Thoracic aorta (tissue), 2 donors: ENCODE measurements at places on chromosomes 7 and 10.

DNA sequence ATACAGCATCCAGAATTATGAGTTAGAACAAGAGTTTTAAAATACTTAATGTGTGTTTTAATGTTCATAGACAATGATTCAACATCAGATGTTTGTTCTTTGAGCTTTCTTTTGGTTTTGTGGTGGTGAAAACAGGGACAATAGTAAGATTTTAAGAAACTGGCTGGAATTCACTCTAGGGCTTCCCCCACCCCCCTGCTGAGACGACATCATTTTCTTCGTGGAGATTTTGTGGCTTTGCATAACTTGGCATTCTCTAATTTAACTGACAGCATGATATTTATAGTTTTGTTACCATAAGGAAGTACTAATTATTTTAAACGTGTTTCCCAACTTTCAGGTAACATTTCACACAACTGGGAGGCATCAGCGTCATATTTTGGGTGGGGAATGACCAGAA, 184.1 kb downstream of the BICC1 start:
- no peaks in the 10 kb centered on the region for H3K36me3 ChIP-seq
- no peak overlapping the region for H3K4me3 ChIP-seq
- H3K27me3 ChIP-seq = no peaks in the 10 kb centered on the region
- DNase-seq = no peak
- peaks cover 19% of the 10 kb centered on the region for H3K4me1 ChIP-seq

- H3K27ac ChIP-seq = no peak overlapping the region
- H3K4me1 ChIP-seq = no peaks in the 10 kb centered on the region
- H3K36me3 ChIP-seq = no peaks in the 10 kb centered on the region
- DNase-seq = no peak
- no peaks in the 10 kb centered on the region for H3K27me3 ChIP-seq
These were observed 47.7 kb downstream of the LRGUK start for GRCh38 chr7:134174795-134175261.

- DNase-seq = no peak
- no peaks in the 10 kb centered on the region for H3K27me3 ChIP-seq
- no peaks in the 10 kb centered on the region for H3K36me3 ChIP-seq
- no peak overlapping the region for H3K27ac ChIP-seq
- H3K4me3 ChIP-seq = no peak overlapping the region
These were observed 217.9 kb downstream of the SFMBT2 start for GRCh38 chr10:7192831-7193361.

DNA sequence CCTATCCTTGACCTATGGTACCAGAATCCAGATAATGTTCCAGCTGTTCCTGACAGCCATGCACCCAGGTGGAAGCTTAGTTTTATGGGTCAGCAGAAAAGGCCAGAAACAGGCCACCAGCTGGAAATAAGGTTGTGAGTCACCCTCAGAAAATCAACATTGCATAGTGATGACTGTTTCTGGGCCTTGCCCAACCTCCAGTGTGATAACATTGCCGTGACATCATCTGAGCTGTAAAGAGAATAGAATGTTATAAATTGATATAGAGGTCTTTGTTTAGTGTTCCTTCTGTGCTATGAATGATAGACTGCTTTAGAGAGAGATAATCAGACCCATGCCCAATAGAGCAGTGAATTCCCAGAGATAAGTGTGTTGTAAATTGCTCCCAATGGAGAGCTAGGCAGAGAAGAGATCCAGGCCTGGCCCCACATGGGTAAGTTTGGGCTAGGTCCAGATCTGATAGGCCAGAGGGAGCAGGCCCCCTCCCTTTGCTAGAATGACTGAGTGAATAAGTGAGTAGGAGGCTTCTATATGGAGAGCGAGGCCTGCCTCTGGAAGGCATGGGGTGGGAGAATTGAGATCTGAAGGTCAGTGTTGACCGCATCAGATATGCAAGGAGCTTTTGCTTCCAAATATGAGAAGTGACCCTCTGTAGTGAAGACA, 14.2 kb upstream of the HPS1 start:
- H3K4me3 ChIP-seq = no peak overlapping the region
- H3K27me3 ChIP-seq = no peaks in the 10 kb centered on the region
- peaks cover 16% of the 10 kb centered on the region for H3K4me1 ChIP-seq

DNA sequence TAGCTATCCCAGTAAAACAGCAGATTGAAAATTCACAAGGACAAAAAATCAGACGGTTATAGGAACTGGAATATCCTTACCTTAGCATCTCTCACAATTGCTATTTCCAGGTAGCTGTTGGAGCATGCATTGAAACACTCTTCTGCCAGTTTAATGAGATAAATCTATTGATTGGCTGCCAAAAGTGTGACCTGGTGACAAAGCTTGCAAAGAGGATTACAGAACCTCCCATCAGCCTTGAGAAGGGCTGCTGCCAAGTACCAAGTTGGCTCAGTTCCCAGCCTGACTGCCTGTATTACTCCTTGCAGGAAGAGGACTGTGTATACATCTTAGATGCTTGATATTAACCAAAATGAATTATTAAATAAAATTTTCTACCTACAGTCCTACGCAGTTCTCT, 5.1 kb downstream of the PRLHR start:
- H3K27ac ChIP-seq = no peak overlapping the region
- no peak for DNase-seq
- no peaks in the 10 kb centered on the region for H3K4me1 ChIP-seq
- H3K4me3 ChIP-seq = no peak overlapping the region
- no peaks in the 10 kb centered on the region for H3K36me3 ChIP-seq

DNA sequence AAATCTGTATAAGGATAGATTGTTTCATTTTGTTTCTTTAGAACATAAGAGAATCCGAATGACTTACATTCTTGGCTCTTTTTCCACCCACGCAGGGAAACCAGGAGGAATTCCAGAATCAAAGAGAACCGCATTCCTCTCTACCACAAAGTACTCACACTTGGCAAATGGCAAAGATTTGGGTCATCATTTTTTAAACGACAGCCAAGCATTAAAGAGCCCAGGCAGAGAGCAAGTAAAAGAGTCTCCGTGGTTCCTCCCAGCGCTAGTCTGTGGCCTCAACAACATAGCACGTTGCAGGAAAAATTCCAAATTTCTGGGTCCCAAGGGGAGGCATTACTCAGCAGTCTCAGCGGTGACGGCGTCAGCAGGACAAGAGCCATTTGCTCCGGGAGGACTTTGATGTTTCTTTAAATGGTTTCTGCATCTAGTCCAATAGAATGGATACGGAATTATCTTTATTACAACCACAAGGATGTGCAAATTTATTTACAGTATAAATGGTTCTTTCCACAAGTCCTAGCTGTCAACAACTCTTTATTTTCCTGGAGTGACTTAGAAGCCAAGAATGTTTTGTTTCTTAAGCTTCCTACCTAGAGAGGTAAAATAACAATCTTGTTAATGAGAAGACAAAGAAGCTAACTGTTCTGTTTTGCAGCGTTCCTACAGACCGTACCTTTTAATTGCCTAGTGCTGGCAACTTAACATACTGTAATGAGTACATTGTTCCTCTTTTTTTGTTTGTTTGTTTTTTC, 232.5 kb downstream of the SKIDA1 start:
- H3K27ac ChIP-seq = no peak overlapping the region
- DNase-seq = peak; percentile 47
- H3K36me3 ChIP-seq = no peaks in the 10 kb centered on the region
- peak overlapping the region; percentile 71 for H3K4me3 ChIP-seq
- no peaks in the 10 kb centered on the region for H3K27me3 ChIP-seq

- no peak for DNase-seq
- no peaks in the 10 kb centered on the region for H3K27me3 ChIP-seq
- no peaks in the 10 kb centered on the region for H3K36me3 ChIP-seq
- no peak overlapping the region for H3K4me3 ChIP-seq
- no peaks in the 10 kb centered on the region for H3K4me1 ChIP-seq
- no peak overlapping the region for H3K27ac ChIP-seq
These were observed 199.2 kb downstream of the MALRD1 start for GRCh38 chr10:19247843-19248242.

DNA sequence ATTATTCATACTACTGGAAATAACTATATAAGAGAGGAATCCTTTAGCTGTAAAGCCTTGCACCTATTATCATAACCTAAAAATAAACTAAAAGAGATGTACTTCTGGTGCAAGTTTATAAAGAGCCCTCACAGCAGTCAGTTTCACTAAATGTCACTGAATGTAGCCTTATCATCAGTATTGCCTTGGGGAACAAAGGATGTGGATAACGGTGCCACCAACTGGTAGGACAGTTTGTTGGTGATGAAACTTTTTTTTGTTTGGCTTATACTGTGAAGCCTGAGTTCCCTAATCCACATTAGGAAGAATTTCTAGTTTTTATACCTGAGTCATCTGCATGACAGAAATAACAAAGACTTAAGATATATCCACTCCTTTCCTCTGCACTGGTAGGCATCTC, 117.9 kb upstream of the COL1A2 start:
- H3K27ac ChIP-seq = no peak overlapping the region
- H3K4me3 ChIP-seq = no peak overlapping the region
- no peaks in the 10 kb centered on the region for H3K36me3 ChIP-seq
- no peak for DNase-seq

DNA sequence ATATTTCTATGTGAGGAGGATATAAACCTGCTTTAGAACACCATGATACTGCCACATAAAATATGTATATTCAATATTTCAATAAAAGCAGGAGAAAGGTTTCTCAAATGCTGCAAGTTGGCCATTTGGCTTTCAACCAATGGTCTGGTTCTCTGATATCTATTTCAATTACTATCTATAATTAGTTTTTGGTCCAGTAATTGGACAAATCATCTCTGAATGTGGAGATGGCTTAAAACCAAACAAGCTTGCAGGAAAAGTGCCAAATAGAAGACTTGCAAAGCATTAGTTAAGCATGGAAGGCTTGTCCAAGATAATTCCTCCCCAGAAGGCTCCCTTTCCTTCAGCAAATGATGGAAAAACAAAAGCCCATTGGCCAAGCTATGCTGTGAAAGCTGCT, 140.1 kb downstream of the CPEB3 start:
- H3K4me3 ChIP-seq = no peak overlapping the region
- H3K27me3 ChIP-seq = no peaks in the 10 kb centered on the region
- H3K4me1 ChIP-seq = peaks cover 29% of the 10 kb centered on the region

DNA sequence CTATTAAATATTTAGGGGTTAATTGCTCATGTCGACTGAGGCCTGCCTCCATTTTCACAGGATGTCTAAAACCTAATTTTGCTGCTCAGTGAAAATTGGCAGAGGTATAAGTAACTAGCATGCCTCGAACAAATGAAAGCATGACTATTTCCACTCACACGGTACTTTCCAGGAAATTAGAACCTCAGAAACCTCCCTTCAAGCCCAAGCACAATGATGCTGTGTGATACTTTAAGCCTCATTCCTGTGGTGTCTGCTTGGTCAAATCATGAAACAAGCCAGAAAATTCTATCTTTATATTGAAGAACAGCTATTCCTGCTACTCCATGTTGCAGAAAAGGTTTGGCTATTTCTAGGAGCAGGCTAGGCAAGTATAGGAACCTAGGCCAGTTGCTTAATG, 203.0 kb downstream of the SORCS3 start:
- no peak overlapping the region for H3K4me3 ChIP-seq
- no peaks in the 10 kb centered on the region for H3K4me1 ChIP-seq
- DNase-seq = no peak
- no peaks in the 10 kb centered on the region for H3K27me3 ChIP-seq
- no peak overlapping the region for H3K27ac ChIP-seq
- no peaks in the 10 kb centered on the region for H3K36me3 ChIP-seq

DNA sequence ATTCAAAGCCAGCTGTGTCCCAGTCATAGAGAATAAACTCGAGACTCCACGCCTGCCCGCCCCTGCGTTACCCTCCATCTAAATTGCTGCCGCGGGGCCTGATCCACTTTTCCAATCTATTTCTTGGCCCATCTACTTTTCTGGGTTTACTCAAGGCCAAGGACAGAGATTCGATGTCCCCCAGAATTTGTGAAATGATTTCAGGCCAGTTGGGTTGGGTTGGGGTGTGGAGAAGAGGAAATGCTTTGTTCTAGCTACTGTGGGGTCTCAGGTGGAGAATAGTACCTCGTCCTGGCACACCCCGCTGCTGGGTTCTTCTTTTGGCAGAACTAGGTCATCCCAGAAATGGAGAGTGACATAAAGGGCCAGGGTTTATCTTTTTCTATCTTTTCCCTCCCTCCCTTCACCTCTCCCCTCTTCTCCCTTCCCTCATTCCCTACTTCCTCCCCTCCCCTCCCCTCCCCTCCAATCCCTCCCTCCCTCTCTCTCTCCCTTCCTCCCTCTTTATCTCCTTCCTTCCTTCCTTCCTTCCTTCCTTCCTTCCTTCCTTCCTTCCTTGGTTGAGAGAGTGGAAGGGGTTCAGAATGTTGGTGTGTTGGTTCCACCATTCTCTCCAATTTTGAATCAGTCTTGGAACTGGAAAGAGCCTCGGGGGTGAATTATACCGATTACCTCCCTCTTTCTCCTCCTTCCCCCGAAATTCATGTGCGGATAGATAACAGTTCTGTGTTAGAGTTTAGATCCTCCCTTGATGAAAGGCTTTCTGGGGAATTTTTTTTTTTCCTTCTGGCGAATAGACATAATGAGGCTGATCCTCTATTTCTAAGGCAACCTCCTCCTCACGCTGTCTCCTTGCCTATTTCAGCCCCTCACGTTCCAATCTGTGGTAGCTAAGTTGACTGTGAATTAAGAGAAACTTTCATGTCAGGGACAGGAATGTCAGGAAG, 1.2 kb upstream of the TMEM229A start:
- peak overlapping the region; percentile 63 for H3K4me3 ChIP-seq
- H3K4me1 ChIP-seq = peaks cover 18% of the 10 kb centered on the region
- no peaks in the 10 kb centered on the region for H3K27me3 ChIP-seq
- no peaks in the 10 kb centered on the region for H3K36me3 ChIP-seq

- DNase-seq = no peak
- no peaks in the 10 kb centered on the region for H3K4me1 ChIP-seq
- H3K27ac ChIP-seq = no peak overlapping the region
- no peaks in the 10 kb centered on the region for H3K27me3 ChIP-seq
These were observed 219.5 kb downstream of the POLR1F start for GRCh38 chr7:19489162-19489820.

- no peak overlapping the region for H3K27ac ChIP-seq
- H3K4me3 ChIP-seq = no peak overlapping the region
- no peak for DNase-seq
- no peaks in the 10 kb centered on the region for H3K27me3 ChIP-seq
These were observed 65.6 kb downstream of the RBM33 start for GRCh38 chr7:155710031-155710430.

DNA sequence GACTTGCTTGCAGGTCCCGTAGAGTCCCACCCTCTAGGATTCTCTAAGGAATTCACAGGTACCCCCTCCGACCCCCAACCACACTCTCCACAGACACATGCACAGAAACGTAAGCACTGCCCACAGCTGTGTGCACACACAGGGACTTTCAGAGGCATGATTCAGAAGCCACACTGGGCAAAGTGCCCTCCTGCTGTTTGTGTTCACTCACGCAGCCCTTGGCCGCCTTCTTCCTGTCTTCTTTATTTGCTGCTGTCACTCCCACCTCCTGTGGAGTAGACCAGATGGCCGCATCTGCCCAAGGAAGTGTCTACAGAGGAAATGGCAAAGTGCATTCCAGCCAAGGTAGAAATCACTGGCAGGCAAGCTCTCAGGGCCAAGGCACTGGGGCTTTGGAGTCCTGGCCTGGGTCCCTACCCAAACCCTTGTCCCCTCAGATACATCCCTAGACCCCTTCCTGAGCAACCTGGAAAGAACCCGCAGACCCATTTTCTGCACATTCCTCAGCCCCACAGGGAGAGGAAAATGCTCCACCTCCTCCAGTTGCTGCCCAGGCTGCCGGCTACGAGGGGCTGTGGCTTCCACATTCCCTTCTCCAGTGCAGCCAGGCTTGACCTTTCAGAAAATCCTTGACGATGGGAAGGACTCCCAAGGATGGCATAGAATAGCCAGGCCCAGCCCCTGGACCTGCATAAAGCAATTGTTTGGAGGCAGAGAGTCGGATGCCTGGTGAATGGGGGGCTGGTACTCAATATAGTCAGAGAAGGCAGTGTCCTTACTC, 21.6 kb upstream of the GIMAP8 start:
- H3K4me1 ChIP-seq = no peaks in the 10 kb centered on the region
- no peak overlapping the region for H3K4me3 ChIP-seq
- H3K27me3 ChIP-seq = no peaks in the 10 kb centered on the region
- no peaks in the 10 kb centered on the region for H3K36me3 ChIP-seq
- no peak for DNase-seq
